BJ (cell line): ENCODE measurements at places on chromosomes 3 and 15. TPM values are rescaled to one million over a fixed set of nuclear protein-coding genes. Genes with fewer than 3 reads are reported as not detected.

- no peak for DNase-seq
Observed at GRCh38 chr15:60652870-60653269, 173.9 kb upstream of the ICE2 start.

LRRC31 gene
- polyA plus RNA-seq = not detected in 2 replicates

DNA sequence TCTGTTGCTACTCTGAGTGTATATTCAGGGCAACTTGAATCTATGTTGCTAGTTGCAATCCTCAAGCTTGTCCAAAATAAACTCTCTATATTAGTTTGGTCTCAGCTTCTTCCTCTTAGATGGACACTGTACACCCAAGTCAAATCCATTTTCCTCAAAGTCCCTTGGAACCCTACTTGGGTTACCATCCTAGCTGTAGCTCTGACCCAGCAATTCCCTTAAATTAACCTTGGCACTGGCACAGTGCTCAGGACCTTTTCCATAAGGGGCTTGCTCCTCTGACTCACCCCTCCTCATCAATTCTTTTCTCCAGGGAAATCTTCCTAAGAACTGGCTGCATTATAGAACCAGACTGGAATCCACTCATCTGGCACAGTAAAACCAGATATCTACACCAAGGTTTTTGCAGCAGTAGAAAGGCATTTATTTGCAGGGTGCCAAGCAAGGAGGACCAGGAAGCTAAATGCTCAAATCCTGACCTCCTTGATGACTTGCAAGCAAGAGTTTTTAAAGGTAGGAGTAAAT lies 44.9 kb upstream of the B3GALNT1 start:
- DNase-seq = no peak

EFHB gene
- polyA plus RNA-seq = 0.29 and 0.42 TPM in 2 replicates

GRCh38 chr3:149934524-149934923 lies 36.2 kb downstream of the PFN2 start:
- DNase-seq = peak; percentile 46

GRCh38 chr3:63639806-63640205 lies 12.7 kb upstream of the SNTN start:
- no peak for DNase-seq

DNA sequence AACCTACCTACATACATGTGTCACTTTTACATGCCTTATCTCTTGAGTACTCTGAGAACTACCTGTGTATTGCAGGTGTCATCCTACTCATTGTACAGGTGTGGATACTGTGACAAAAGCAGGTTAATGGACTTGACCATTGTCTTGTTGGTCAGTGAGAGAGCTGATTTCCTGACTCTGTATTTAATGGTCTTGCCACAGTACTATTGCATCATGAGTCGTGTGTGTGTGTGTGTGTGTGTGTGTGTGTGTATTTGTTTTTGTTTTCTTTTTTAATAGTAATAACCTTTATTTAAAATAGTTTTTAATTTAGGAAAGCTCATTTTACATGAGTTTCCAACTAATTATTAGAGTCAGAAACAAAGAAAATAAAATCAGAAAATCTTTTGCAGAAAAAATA lies 7.7 kb downstream of the SELENOT start:
- no peak for DNase-seq

DNA sequence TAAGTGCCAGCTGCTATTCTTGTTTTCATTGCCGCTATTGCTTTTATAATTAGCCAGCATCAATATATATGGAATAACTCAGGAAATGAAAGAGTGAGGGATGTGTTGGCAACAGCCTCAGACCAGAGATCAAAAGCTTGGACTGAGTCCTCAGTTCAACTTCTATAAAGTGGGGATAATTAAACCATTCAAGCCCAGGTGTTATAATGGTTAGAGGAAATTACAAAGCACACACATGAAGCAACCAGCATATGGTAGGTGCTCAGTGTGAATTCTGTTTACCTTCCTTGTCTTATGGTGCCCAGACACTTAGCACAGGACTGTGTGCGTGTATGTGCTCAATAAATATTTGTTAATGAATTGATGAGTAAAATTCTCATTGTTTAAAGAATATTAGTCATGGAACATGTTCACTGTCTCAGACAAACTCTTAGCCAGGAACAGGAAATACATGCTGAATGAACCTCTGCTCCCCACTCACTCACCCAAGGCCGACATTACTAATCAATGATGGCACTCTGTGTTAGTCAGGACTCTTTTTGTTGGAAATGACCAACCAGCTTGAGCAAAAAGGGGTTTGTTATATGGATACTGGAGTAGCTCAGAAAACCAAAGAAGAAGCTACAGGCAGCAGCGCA lies 16.7 kb upstream of the CCDC174 start:
- no peak for DNase-seq

- no peak for DNase-seq
Observed at GRCh38 chr3:73665286-73665685, 40.5 kb upstream of the PDZRN3 start.

GABRR3 gene
- not detected in 2 replicates for polyA plus RNA-seq

GRCh38 chr3:113297841-113298240 lies 86.5 kb downstream of the BOC start:
- no peak for DNase-seq

GRCh38 chr15:29456255-29456654 lies 186.6 kb upstream of the NSMCE3 start:
- DNase-seq = no peak

- DNase-seq = no peak
Observed at GRCh38 chr3:12234192-12234591, 54.7 kb upstream of the PPARG start.

GRCh38 chr15:51054535-51054934 lies 40.2 kb downstream of the TNFAIP8L3 start:
- DNase-seq = no peak

- DNase-seq = no peak
Observed at GRCh38 chr15:55789066-55789660, 46.2 kb upstream of the PRTG start.

LXN gene
- 56.2 and 66.8 TPM in 2 replicates for polyA plus RNA-seq

DNA sequence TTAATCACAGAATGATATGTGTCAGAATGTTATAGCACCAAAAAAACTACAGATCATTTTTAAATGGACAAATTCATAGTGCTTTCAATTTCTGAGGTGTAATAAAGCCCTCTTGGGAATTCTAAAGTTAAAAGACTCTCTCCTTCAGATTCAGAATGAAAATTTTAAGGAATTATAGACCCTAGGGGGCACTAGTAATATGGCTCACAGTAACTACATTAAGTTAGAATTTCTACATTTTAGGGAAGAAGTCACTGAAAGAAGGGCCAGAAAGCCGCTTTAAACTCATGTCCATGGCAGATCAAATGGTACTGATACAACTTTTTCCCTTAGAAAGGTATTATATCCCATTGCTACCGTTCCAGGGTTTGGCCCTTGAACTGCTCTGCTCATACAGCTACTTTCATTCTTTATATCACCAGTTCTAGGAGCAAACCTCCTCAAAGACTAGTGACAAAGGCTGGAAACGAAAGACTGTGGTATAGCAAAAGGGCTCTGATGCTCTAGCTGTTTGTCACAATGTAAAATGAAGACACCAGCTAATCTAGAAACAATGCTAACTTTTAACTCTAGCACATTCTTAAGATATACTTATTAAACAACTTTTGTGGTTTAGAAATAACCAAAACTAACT lies 18.1 kb downstream of the DAZL start:
- no peak for DNase-seq

DNA sequence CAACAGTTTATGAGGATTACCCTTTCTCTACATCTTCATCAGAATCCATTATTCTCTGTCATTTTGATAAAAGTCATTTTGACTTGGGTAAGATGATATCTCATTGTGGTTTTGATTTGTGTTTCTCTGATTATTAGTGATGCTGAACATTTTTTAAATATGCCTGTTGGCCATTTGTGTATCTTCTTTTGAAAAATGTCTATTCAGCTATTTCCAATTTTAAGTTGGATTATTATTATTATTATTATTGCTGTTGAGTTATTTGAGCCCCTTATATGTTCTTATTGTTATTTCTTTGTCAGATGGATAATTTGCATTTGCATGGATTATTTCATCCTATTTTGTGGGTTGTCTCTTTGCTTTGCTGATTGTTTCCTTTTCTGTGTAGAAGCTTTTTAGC lies 421.2 kb upstream of the LMCD1 start:
- no peak for DNase-seq

CLRN1 gene
- polyA plus RNA-seq = not detected in 2 replicates

DNA sequence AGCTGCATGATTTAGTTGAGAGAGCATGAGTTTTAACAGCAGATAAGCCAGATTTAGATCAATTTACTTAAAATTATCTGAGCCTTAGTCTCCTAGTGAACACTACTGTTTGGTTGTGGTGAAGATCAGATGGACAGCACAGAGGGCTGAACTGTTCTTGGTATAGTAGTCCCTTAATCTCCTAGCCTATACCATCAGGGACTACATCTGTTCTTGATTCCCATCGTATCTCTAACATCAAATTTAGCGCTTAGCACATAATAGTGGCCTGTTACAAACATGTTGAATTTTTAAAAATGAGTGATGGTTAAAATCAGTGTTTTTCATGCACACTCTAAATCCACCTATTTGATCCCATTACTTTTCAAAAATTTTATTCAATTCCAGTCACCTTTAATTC lies 507.7 kb downstream of the GRM7 start:
- no peak for DNase-seq

DNA sequence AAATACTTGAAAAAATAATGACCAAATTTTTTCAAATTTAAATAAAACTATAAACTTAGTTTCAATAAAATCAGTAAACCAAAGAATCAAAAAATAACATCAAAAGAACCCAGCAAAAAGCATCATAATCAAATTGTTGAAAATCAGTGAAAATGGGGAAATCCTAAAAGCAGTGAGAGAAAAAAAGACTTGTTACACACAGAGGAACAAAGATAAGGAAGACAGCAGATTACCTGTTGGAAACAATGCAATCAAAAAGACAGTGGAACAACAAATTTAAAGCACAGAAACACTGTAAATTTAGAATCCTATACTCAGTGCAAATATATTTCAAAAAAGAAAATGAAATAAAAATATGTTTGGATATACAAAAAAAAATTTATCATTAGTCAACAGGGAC lies 156.2 kb upstream of the LMCD1 start:
- DNase-seq = no peak

GRCh38 chr3:107025961-107026360 lies 351.3 kb upstream of the CCDC54 start:
- no peak for DNase-seq

DNA sequence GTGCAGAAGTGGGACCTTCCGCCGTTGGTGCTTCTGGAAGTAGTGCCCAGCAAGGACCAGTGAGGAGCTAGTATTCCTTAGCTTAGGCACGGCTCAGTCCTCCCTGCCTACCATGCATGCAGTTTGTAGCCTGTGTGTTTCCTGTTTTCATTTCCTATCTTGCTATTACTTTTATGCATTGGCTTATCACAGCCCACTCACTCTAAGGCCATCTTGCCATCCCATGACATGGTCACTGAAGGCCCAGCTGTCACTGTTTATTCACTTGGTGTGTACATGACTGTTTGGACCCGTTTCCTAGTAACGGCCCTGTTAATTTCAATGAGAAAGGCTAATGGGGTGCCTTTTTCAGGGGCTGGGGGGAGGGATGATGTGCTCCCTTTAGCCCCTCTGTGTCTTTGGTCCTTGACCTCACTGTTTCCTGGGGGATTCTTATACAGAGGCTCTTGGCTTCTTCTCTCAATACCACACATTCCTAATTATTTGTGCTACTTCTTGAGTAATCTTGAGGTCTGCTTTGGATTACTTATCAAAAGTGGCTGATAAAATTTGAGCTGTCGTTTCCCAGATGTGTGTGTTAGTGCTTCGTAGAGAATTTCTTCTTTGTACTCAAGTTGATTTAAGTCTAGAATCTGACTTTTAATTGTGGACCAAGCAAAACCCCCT lies 24.5 kb upstream of the TRAK1 start:
- DNase-seq = no peak

GRCh38 chr3:105806359-105806758 lies 62.5 kb downstream of the CBLB start:
- no peak for DNase-seq
